ENCODE measurements at places on chromosomes 11 and 22.

DNA sequence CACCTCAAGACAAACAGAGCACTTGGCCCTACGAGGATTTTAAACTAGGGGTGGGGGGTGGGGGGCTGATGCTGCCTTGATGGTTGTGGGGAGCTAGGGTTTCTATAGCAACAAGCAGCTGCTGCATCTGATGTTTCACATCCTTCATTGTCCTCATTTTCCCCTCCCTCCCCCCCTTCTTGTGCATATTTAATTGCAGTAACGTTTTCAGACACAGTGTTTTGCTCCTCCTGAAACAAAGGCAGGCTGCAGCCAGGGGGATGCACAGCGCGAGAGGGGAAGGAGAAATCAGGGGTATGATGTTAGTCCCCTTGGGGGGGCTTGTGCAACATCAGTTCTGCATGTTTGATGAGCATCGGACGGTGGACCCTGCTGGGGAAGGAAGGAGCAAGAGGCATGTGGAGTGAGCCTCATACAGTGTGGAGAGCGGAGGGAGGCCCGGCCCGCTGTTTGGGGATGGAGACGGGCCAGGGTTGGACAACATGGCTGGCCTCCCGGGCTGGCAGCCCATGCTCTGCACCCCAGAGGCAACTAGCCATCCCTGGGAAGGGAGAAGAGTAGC is 208.3 kb downstream of the CEP164 start:
- no peak for DNase-seq

GRCh38 chr11:69058511-69059270 is 10.0 kb downstream of the TPCN2 start:
- DNase-seq: no peak

DNA sequence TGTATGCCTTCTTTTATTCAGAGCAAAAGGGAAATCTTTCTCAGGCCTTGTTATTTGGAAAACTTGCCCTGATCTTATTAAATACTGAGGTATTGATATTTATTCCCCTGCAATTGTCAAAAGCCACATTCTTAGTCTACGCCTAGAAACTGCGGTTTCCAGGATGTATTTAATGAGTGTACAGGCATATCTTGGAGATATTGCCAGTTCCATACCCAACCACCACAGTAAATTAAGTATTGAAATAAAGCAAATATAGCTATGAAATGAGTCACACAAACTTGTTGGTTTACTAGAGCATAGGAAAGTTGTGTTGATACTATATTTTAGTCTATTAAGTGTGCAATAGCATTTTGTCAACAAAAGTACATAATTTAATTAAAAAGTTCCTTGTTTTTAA is 152.7 kb upstream of the CCDC179 start:
- no peak for DNase-seq

DNA sequence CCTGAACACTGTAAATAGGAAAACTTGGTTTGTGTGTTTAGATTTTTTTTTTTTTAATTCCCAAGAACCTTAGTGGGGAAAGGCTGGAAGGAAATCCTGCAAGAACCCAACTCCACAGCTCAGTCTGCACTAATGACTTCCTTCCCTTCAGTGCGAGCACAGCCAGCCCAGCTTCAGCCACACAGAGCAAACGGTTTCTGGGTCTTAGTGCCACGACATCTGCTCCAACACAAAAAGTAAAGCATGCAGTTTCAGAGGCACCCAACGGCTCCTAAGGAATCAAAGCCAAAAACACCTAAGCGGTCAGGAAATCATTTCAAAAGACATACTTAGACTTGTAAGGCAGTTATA is 236.1 kb downstream of the TTC28 start:
- no peak for DNase-seq
